Cortex of kidney (tissue), 1 donor: ENCODE measurements at places on chromosomes 12 and 14.

- no peak for DNase-seq
Measured at GRCh38 chr12:65962921-65963861, 138.9 kb downstream of the HMGA2 start.

DNA sequence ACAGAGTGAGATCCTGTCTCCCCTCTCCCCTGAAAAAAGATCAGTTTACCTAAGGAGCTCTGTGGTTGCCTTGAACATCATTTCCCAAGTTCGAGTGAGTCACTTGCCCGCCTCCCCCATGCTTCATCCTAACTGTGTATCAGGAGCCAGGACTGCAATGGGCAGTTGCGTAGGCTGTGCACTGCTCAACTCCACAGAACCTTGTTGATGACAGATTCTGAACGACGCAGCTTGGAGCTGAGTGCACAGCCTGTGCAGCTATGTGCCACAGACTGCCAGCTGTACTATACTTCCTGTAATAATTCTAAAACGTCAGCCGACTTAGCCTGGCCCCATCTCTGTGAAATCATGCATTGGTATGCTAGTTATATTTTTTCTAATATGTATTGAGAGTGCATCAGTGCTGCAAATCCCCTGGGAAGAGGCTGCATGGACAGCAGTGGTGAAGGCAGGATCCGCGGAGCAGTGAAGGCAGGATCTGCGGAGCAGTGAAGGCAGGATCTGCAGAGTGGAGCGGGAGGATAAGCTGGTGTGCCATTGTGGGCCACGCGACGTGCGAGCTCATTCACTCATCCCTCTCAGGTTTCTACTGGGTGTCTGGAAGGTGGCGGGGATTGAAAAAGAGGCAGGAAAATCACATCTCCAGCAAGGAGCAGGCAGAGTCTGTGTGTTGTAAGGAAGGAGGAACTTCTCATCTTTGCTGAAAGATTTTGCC lies 80.8 kb downstream of the GALNT9 start:
- DNase-seq, result no peak

GRCh38 chr14:32312010-32312331 lies 17.1 kb upstream of the AKAP6 start:
- DNase-seq, result no peak

DNA sequence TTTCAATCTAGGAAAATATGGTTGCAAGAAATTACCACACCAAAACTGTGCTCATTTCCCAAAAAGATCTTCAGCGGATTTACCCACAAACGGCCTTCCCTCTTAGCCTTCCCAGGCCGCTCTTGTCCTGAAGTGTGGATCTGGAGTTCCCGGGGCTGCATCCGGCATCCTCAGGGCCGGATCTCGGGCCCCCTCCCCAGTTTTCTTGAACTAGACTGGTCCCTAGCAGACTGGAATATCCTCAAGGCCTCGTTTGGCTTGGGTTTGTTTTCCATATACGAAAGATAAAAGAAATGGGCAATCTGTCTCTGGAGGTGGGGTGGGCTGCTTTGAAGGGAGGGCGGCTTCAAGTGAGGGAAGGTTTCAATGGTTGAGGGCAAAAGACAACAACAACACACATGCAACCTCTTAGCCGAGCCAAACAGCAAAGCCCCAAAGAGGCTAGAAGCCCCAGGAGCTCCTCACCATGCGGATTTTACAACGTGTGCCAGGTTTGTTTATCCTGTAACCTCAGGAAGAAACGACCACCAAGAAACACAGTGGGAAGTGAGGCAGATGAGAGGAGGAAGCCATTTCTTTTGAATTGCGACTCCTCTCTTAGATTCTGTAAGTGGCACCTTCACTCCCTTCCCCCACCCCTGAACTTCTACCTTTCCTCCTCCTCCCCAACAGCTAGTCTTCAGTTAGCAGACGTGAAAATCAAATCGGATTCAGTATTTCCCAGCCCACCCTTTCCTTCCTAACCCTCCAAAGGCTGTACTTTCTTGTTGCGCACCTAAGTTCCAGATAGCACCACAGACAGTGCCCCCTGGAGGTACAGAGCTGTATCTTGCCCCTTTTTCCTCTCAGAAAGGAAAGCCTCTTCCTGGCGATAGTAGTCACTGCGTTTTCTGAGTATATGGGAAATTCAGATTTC lies 2.6 kb downstream of the MYF6 start:
- DNase-seq, result no peak

DNA sequence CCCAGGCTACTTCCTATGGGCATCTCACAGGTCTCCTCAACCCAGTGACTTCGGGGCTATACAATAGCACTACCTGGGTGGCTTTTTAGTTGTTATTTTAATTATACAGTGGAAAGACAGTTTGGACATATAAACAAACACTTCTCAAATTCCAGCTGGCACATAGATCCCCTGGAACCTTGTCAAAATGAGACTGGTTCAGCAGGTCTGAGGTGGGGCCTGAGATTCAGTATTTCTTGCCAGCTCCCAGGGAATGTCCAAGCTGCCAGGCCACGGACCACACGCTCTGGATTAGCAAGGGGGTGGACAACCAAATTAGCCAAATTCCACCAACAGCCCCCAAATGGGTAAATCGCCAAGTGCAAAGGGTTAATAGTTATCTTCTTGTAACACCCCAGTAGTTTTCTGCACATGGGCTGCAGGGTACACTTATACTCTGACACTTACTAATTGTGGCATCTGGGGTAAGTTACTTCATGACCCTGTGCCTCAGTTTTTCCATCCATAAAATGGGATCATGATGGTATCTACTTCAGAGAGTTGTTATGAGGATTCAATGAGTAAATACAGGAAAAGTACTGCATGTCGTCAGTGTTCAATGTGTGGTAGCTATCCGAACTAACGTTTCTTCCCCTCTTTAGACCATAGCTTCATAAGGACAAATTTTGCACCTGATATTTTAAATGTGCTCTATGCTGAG lies 789.4 kb upstream of the TBX3 start:
- no peak for DNase-seq

GRCh38 chr12:133204264-133204603 lies 22.9 kb downstream of the ZNF268 start:
- DNase-seq, result no peak

DNA sequence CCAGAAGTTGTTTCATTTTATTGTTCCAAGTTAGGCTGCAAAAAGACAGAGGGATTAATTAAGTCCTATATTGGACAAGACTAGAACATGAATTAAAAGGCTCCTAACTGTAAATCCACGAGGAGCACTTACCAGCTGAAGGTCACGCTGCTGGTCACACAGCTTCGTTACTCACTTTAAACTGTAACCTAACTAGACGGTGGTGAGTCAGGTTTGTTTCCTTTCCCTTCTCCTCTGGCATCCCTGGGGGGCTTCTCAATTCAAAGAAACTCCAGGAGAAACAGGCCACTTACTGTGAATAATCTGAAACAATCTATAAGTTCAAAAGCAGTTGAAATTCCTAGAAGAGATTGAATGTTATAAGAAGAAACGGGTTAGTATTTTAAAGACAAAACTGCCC lies 331.4 kb downstream of the BCAT1 start:
- DNase-seq, result no peak

DNA sequence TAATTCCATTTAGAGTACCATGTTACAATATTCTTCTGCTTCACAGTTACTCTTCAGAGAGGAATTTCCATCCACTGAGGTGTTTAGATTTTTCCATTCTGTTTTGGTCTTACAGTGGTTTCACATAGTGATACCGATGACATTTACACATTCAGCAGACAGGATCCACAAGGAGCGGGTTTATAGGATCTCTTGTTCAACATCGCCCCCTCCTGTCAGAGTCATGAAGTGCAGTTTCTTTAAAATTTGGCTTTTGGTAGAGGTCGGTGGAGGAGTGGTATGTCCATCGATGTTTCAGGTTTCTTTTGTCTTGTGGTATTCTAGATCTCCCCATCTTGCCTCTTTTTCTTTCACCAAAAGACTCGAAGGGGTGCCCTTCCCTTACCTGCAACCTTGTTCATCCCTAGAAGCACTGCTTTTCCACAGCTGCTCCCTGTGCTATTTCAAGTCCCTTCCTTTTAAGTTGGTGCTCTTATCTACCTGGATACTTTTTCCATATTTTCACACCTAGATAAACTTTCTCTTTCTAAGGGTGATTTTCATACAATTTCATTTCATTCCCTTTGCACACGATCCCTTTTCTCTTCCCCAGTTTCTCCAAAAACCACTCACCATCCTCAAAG lies 181.3 kb downstream of the ITPR2 start:
- no peak for DNase-seq

GRCh38 chr14:47674148-47674542 lies 1.3 kb downstream of the MDGA2 start:
- DNase-seq, result no peak

- DNase-seq, result no peak
Measured at GRCh38 chr12:56098592-56098991, 5.8 kb upstream of the PA2G4 start.

- DNase-seq, result no peak
Measured at GRCh38 chr14:65502676-65503124, 90.2 kb downstream of the FUT8 start.

DNA sequence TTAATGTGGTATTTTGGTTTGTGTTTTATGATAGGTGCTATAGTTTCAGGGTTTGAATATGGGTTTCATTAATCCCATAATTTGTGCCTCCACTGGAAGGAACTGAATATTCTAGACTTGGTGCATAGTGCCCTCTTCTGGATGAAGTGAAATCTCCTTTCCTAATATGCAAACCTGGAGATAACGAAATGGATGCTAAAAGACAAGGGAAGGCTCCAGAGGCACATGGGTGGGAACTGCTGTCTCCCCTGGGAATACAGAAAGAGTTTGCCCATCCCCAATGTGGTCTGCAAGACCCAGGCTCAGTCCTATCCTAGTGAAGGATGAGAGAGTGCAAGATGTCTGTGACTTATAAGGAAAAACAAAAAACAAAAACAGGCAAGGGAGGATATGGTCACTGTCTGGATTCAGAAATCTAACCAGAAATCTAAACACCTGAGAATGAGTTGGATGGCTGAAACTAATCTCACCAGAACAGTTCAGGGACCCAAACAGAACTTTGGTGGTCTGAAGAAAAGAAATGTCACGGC lies 142.3 kb upstream of the TMPO start:
- DNase-seq, result no peak

DNA sequence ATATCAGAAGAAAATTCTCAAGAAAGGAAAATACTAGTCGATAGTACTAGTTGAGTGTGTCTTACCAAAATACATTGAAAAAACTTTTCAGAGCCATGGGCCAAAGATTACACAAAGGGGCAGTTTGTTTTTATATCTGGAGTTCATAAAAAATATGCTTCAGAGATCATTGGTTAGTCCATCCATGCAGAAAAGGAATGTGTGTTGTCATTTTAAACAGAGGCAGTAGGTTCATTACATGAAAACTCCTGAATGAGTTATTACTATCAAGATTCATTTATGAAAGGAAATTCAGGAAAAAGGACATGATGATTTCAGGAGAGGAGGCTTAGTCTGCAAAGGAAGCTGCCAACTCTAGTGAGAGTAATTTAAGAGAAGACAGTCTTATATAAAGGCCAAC lies 354.8 kb downstream of the AEBP2 start:
- DNase-seq, result no peak

- DNase-seq, result no peak
Measured at GRCh38 chr12:92331383-92331782, 185.7 kb upstream of the BTG1 start.

DNA sequence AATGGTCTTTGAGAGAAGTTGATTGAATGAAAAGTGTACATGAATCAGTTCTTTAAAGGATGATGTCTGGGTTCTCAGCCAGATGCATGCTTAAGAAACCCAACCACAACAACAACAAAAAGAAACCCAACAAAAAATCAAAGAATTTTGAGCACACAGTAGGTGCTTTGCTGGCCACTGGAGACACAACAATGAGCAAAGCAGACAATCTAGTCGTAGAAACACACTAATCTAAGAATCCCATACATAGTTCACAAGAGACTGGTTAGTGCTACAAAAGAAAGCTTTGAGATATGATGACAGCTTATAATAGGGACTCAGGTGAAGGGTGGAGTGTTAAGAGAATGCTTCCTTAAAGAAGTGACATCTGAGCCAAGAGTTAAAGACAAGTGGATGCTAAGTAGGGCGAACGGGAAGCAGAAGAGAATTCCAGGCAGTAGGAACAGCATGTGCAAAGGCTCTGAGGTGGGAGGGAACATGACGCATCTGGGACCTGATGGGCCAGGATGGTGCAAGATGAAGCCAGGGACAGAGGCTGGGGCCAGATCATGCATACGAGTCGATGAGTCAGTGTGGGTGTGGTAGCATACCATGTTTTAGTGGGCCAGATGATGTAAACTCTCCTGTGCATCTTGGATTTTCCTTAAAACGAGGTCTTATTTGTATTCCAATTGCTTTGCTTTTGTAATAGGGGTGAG lies 4.6 kb upstream of the HIP1R start:
- no peak for DNase-seq

GRCh38 chr14:90522571-90523191 lies 125.9 kb downstream of the CALM1 start:
- no peak for DNase-seq

DNA sequence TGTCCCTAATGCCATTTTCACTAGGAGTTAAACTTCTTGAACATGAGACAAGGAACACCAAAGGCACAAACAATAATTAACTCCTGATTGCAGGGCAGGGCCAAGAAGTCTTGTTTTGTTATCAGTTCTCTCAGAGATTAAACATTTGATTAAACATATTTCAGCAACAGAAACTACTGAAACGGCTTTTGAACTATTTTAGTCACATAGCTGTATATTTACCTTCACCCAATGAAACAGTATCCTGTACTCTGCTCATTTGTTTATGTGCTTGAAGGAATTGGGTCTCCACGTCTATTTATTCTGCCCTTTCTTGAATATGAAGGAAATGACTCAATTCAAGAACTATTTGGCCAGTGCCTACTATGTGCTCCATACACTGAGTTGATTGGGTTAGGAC lies 51.3 kb upstream of the PTCSC3 start:
- no peak for DNase-seq

DNA sequence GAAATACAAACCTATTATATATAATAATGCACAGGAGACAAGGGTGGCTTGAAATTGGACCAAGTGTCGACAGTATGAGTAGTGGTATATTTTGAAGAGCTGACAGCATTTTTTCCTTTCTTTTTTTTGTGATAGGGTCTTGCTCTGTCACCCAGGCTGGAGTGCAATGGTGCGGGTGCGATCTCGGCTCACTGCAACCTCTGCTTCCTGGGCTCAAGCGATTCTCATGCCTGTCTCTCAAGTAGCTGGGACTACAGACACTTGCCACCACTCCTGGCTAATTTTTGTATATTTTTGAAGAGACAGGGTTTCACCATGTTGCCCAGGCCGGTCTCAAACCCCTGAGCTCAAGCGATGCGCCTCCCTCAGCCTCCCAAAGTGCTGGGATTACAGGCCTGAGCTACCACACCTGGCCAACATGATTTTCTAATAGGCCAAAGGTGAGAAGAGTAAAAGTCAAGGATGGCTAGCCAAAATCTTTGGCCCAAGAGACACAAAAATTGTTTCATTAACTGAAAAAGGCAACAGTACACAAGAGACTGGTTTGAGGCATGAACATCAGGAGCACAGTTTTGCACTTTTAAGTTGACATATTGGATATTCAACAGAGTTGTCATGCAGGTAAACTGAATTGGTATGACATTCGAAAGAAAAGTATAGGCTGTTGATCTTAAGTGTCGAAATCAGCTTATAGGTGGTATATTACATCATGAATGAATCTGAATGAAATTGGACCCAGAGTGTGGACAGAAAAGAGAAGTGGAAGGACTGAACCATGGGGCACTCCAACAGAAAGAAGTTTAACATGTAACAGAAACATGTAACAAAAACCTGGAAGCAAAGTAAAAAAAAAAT lies 12.5 kb downstream of the HNRNPC start:
- no peak for DNase-seq
